COR-L47 (cell line): ENCODE measurements at places on chromosomes 2 and 18.

GRCh38 chr2:198639580-198639979, 818.2 kb downstream of the SATB2 start:
- no peak for DNase-seq

GRCh38 chr2:38534746-38535403, 67.9 kb downstream of the HNRNPLL start:
- DNase-seq = no peak

DNA sequence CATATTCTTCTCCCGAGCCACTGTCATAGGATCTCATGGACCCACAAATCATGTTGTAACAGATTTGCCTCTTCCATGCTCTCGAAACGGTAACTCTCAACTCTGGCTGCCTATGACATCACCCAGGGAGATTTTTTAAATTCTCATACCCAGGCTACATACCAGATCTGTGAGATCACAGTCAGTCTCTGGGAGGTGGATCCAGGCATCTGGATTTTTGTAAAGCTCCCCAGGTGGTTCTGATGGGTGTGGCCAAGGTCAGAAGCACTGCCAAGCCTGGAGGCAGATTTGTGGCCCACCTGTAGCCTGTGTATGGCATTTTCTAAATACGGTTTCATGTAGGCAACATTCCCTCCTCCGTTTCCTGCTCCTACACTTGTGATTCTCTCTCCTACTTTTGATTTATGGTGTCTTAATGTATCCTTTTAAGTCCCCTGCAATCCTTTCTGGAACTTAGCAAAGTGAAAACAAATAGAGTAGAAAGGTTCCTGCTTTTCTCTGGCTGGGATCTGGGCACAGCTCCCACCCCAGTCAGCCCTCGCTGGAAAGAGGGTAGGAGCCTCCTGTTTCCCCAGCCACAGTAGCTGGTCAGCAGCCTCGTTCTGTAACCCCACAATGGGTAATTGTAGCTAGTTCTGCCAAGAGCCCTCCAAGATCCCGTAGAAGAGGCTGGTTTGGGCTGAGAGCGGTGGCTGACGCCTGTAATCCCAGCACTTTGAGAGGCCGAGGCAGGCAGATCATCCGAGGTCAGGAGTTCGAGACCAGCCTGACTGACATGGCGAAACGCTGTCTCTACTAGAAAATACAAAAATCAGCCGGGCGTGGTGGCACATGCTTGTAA, 96.2 kb downstream of the KLHL29 start:
- DNase-seq = peak; percentile 25

DNA sequence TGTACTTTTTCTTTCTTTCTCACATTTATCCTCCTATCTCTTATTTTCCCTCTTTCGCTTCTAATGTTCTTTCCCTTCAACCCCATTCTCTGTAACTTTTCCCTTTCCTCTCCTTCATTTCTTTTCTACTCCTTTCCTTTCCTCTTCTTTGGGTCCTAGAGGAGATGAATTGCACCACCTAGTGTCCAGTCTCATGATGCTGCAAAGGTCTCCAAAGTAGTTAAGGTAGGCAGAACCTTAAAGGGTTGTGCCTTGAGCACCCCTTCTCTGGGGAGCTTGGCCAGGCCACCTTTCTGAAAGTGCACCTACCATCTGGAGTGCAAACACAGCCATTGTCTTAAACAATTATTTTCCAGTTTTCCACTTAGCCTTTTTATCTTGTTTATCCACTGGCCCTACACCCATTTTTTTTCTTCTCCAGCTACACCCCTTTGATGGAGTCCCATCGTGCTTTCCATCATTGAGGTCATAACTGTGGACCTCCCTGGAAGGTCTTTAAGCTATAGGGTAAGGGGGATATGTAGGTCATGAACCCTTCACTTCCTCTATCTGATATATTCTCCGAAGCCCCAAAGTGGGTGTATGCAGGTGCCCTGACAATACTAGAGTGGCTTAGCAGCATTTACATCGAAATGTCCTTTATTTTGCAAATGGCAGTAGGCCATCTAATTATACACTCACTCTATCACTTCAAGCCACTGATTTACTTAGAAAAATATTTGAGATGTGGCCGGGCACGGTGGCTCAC, 155.9 kb downstream of the ESCO1 start:
- peak; percentile 57 for DNase-seq

DNA sequence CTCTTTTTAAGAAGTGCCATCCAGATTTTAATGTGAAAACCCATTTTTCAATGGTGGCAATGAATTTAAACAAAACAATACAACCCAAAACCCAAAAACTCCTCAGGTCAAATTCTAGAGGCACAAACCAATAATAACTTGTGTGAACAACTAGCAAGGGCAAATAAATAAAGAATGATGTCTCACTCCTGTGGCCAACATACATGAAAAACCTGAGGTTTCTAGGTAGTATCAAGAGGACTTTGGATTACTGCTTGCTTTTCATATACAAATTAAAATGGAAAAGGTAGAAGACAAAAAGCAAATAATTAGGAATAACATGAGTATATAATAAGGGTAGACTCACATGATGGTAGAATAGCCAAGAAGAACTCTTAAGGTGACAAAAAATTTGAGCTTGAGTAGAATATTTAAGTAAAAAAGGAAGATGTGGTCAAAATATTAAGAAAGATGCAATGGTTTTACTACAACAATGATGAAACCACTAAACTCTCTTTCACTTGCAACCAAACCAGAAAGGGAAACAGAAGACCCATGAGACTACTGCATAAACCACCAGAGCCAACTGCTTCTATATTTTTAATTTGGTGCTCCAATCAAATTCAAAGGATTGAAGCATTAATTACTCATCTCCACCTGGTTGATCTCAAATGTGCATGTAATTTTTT, 53.5 kb downstream of the DARS1 start:
- DNase-seq = no peak

DNA sequence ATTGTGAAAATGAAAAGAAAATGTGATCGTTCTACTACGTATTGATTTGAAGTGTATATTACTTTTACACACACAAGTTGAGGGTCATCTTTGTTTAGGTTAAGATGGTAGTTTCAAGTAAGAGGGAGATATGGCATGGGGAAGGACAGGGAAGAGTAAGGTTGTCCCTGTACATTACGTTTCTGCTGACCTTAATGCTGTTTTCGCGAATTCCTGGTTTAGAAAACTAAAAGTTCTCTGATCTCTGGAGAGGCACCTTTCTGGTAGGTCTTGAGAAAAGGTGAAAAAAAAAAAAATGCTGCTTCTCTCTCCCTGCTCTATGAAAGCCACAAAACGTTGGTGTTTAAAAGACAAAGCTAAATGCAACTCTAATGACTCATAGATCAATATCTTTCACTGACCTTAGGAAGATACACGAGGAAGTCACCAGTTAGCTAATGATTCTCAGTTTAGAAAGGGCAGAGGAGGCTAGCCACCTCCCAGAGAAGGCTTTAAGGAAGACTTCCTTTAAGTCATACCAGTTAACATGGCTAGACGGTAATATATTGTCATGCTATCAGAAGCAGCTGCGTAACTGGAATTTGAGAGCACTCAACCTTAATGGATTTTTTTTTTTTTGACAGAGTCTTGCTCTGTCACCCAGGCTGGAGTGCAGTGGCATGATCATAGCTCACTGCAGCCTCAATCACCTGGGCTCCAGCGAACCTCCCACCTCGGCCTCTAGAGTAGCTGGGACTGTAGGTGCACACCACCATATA, 13.2 kb downstream of the TXNDC2 start:
- no peak for DNase-seq

DNA sequence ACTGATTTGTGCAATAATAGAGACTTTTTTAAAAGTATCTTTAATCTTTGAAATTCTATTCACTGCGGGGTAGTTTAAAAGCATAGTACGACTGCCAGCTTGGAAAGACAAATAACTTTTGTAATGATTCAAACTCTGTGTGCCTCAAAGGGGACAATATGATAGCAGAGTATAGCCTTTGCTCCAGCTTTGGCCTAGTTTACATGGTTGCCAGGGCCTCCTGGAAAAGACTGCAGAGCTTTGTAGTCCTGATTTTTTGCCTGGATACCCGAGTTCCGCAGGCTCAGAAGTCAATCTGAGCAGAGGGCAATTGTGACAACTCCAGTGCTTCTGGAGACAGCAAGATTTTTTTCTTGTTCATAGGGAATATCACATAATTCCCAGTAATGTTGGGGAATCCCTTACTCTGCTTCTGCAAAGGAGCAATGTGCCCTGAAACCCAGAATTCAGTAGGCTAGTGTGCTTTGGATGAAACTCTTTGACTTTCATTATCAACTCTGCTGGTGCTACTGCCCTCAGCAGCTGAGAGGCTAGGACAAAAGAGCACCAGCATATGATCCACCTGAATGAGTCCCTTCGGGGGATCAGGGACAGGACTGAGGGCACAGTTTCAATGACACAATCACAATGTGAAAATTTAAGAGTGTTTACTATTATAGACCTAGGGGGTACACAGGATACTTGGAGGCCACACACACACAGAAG, 768.1 kb downstream of the TMEM182 start:
- no peak for DNase-seq

GRCh38 chr2:231198291-231199173, at the start of gene ARMC9:
TSS of gene ARMC9 (plus strand) at chr2:231198631. CDS start at chr2:231206239, 7,608 bp downstream.
- DNase-seq = peak; percentile 33
